NCI-H2029 treated with DMSO at 0.1 percent for 48 hours (cell line): ENCODE measurements at places on chromosomes 3 and 15.

- DNase-seq, result no peak
Observed at GRCh38 chr3:23106666-23107065, 96.5 kb upstream of the UBE2E2 start.

DNA sequence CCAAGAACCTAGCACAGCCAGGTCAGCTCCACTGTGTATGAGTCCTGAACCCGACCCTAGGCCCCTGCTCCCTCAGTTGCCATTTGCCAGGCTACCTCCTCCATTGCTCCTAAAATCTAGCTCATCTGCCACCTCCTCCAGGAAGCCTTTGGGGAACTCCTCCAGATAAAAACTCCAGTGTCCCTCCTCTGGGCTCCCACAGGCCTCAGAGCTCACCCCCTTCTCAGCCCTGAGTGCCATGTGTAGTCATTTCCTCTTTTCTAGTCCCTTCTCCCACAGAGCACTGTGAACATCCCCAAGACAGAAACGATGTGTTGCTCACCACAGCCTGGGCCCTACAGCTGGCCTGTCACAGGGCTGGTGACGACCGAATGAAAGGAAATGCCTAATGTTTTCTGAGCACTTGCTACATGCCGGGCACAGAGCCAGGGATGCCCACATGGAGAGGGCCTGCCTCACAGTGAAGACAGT lies 61.0 kb downstream of the IQSEC1 start:
- DNase-seq, result peak; percentile 51

- no peak for DNase-seq
Observed at GRCh38 chr3:31918179-31919150, 62.6 kb downstream of the OSBPL10 start.

- no peak for DNase-seq
Observed at GRCh38 chr3:32488474-32489008, 14.1 kb downstream of the CMTM6 start.

- no peak for DNase-seq
Observed at GRCh38 chr3:38985581-38985980, 66.2 kb downstream of the SCN11A start.

- DNase-seq, result no peak
Observed at GRCh38 chr15:39873978-39874377, 46.1 kb downstream of the GPR176 start.

GRCh38 chr3:113261063-113261625 lies 49.8 kb downstream of the BOC start:
- DNase-seq, result no peak
